ENCODE measurements at places on chromosomes 6 and 20.

DNA sequence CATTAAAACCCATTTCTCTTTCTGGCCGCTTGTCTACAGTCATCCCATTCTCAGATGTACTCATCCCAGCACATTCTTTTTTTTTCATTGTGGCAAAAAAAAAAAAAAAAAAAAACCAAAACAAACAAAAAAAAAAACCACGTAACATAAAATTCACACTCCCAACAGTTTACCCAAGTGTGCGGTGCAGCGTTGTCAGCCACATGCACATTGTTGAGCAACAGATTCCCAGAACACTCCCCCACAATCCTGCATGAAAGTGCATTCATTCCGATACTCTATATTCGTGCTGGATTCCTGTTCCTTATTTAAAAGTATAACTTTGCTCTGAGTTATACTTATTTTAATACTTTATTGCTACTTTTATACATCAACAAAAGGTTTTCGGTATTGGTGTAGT, 96.0 kb downstream of the SASH1 start:
- DNase-seq = no peak

GRCh38 chr6:38567436-38567835, 72.3 kb downstream of the BTBD9 start:
- DNase-seq = no peak

DNA sequence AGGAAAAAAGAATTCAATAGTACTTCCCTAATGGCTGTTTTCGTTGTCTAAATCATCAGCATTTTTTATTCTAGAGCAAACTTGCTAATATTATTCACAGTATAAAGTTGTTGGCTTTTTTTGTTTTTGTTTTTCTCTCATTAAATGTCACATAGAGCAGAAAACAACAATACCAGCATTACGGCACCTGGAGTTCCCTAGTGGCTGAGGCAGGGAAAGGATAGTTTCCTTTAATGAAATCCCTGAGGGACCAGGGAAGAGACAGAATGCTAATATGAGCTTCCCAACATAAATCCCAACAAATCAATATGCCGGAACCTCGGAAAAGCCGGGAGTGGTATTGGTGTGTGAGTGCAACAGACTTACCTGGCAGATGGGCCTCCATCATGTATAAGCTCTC, 235.2 kb upstream of the ASCC3 start:
- peak; percentile 20 for DNase-seq

DNA sequence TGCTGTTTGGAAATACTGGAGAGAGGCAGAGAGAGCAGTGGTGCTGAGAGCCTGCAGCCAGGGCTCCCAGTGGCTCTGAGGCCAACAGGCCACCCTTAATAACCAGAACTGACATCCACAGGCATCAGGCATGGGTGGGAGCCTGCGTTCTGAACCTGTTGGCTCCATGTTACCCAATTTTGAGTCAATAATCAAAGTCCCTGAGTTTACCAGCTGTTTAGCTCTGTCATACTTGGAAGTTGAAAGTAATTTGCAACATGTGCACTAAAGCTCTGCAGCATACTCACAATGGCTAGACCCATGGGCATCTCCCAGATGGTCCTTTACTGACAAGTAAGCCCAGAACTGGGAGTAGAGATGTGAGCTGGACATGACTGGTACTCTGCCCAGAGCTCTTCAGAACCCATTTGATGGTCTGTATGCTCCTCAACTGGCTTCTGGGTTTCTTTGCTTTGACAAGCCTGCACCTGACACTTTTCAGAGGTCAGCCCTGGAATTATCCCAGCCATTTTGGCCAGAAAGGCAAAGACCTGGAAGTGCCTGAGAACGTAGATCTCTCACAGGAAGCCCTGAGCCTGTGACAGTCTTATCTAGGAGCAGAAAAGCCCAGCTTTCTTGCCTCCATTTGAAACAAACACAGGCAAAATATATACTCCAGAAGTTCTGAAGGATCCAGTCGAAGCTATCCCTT, 122.4 kb upstream of the CITED2 start:
- DNase-seq = no peak

DNA sequence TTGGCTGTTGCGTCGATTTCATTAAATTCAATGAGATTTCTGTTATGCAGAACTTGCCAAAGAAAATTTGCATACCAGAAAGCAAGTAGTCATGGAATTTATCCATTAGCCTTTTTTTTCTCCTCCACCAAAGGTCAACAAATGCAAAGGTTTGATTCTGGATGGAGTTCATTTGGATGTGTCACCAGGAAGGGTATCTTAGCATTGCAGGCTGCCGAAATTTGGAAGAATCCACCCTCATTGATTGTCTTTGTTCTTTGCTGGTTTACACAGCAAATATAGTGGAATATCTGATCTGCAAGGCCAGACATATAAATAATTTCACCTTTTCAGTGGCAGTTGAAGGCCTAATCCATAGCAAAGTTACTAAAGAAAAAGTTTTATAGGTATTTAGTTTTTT, 229.4 kb upstream of the SLC35B3 start:
- no peak for DNase-seq

GRCh38 chr6:37867756-37868446, 48.4 kb downstream of the ZFAND3 start:
- no peak for DNase-seq
